Glomerular endothelial cell (primary cell): ENCODE measurements at places on chromosomes 2 and 18. TPM values are rescaled to one million over a fixed set of nuclear protein-coding genes. Genes with fewer than 3 reads are reported as not detected.

DRC1 gene
- total RNA-seq, result not detected in 2 replicates

RBFA gene
- total RNA-seq, result 30.0 and 39.2 TPM in 2 replicates

MARCO gene
- total RNA-seq, result not detected in 2 replicates

COL6A3 gene
- total RNA-seq, result 59.2 and 244 TPM in 2 replicates
